ENCODE measurements at places on chromosomes 1 and 21.
A peak's percentile ranks its signal among the peaks of the same experiment; 100 is the strongest.

GRCh38 chr1:115753830-115754229 is 14.7 kb downstream of the CASQ2 start:
- DNase-seq, result no peak

DNA sequence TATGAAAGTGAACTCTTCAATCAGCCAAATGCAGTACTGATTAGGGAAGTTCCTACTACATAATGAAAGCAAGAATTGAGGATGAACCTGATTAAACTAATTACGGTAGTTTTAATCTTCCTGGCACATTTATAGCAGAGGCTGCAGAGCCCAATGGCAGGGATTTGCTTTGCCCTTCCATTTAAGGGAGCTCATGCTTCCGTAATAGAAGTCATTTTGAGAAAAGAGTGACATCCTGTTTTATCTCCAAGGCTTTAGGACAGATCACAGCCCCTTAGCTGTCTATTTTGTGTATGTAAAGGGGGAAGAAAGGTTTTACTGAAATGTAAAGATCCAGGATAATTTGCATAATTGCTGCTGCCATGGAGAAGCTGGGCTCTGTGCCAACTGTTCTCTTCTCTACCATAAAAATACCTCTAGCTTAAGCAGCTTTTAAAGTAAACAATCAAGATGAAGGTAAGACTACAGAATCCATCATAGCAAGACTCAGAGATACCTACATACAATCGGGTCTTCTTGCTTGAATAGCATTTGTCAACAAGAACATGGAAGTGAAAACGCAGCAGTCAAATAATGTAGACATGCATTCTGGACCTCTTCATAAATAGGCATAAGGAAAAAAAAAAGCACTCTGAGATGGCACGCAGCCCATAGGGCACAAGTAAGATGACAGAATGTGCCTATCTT is 62.5 kb downstream of the ASH1L start:
- DNase-seq, result no peak

DNA sequence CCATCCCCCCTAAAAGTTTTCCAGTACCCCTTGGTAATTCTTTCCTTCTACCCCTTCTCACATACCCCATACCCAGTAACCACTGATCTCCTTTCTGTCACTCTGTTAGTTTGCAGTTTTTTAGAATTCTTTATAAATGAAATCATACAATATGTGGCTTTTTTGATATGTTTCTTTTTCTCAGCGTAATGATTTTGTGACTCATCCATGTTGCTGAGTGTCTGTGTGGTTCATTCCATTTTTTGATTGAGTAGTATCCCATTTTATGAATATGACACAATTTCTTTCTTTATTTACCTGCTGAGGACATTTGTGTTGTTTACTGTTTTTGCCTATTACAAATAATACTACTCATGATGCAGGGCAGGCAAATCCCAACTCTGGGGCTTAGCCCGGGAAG is 1605.3 kb downstream of the BRINP3 start:
- DNase-seq, result no peak

- DNase-seq, result no peak
These were observed 15.3 kb upstream of the C1orf185 start for GRCh38 chr1:51086496-51087271.

- no peak for DNase-seq
These were observed 6.5 kb downstream of the PLCH2 start for GRCh38 chr1:2482588-2482987.

GRCh38 chr1:79122521-79122920 is 116.0 kb upstream of the ADGRL4 start:
- DNase-seq, result no peak

GRCh38 chr1:18805150-18805879 is 54.1 kb downstream of the TAS1R2 start:
- no peak for DNase-seq

GRCh38 chr1:200245473-200245872 is 164.4 kb downstream of the ZNF281 start:
- no peak for DNase-seq

- DNase-seq, result no peak
These were observed 87.2 kb downstream of the TGFBR3 start for GRCh38 chr1:91798740-91799139.

DNA sequence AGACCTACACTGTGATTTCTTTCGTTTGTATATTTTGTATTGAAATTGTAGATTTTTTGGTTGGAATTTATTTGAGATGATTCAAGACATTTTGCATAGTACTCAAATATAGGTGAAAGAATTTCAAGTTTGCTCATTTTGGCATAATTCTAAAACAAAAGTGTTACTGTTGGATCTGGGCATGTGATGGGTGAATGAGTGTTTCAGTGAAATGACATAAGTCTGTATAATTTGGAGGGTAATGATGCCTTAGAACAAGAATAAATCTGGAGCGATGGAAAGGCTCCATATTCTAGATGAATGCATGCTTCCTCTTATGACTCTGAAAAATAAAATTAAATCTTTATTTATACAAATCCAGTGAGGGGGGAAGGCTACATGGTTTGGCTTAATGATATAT is 41.0 kb downstream of the NFIA start:
- DNase-seq, result no peak

GRCh38 chr21:32515874-32516273 is 69.4 kb downstream of the TCP10L start:
- no peak for DNase-seq

DNA sequence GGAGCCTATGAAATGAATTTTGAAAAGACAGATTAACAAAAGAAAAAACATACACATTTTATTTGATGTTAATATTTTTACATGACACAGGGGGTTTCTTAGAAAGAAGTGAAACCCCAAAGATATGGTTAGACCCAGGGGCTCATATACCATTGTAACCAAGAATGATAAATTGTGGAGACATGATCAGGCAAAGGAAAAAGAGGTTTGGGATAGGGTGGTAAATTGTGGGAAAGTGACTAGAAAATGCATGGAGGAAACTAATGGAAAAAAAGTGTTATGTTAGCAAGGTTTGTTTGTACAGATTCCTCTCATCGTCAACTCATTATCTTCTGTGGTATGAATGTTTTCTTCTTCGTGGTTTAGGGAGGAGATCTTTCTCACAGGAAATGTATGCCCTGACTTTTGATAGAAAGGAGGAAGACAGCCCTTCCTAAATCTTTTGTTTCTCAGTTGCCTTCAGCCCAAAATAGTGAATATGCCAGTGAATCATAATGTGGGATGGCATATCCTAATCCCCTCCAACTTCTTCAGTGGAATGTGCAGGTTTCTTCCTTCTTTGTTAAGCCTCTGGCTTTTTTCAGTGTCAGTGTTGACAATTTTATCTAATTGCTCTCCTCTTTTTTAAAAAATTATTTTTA is 140.4 kb upstream of the UBE2U start:
- DNase-seq, result no peak

DNA sequence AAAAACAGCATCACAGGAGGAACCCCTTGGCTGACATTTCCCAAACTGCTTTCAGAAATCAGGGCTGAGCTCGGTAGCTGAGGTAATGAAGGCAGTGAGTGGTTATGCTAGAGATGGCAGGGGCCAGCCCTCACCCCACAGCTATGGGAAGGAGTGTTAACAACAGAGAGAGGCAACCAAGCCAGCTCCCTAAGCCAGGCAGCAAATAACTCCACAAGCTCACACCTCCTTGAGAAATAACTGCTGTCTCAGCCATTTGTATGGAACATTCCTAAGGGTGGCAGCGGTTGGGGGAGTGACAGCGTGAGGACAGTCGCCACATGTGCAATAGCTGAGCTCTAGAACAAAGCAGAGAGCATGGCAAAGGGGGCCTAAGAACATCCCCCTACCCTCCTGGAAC is 42.6 kb downstream of the LMX1A start:
- no peak for DNase-seq

DNA sequence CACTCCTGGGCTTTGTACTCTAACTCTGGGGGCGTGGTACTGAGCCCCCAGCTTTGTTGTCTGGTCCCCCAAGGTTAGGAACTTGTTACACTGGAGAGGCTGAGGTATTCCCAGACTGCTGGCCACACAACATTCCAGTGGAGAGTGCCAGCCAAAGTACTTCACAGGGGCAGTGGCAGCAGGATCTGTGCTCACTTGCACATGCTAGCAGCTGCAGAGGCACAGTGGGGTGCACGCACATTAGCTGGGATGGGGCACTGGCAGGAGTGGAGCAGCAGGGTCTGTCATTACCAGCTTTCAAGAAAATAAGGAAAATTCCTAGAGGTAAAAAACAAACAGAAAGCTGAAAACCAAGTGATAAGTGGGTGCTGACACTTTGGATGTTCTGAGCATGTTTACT is 31.0 kb downstream of the ZNF691 start:
- DNase-seq, result no peak

- no peak for DNase-seq
These were observed 91.4 kb downstream of the PDE9A start for GRCh38 chr21:42744520-42745445.

GRCh38 chr1:205382561-205382960 is 25.8 kb upstream of the KLHDC8A start:
- DNase-seq, result no peak

GRCh38 chr1:89962024-89962741 is 32.7 kb upstream of the ZNF326 start:
- no peak for DNase-seq

GRCh38 chr1:31944205-31945089 is 6.3 kb upstream of the PTP4A2 start:
- peak; percentile 79 for DNase-seq

GRCh38 chr1:192810253-192810880 is 1.5 kb downstream of the RGS2 start:
- no peak for DNase-seq

DNA sequence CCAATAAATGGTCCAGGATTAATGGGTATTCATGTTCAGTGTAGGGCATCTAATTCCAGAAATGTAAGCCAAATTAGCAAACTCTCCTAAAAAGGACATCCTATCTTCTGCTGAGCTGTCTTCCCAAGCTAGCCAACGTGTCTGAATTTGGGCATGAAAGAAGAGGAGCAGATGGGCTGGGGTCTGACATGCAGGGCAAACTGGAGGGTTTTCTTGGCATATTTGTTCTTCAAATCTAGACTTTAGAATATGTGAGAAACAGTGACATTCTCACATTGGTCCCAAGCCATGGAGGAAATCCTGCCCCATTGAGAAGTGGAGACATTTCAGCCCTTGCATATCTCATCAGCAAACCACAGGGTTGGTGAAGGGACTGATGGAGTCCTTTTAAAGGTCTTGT is 67.2 kb downstream of the LRIG2 start:
- no peak for DNase-seq

DNA sequence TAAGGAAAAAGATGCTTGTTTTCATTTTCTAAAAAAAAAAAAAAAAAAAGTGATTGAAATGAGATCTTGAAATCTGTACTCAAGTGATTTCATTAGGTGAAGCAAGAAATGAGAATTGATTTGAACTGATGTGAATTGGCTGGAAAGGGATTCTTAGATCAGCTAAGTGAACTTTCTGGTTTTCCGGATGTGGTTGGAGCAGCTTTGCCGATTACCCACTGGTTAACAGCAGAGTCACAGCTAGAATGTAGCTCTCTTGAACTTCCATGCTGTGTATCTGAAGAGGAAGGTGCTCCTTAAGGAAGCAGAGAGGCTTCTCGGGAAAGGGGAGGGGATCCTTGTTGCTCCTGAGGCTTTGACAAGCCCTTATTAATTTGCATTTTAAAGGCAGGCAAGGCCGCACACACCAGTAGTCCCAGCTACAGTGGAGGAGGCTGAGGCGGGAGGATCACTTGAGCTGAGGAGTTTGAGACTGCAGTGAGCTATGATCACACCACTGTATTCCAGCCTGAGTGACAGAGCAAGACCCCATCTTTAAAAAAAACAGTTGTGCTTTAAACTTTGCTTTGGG is 28.7 kb upstream of the PWP2 start:
- peak; percentile 23 for DNase-seq

DNA sequence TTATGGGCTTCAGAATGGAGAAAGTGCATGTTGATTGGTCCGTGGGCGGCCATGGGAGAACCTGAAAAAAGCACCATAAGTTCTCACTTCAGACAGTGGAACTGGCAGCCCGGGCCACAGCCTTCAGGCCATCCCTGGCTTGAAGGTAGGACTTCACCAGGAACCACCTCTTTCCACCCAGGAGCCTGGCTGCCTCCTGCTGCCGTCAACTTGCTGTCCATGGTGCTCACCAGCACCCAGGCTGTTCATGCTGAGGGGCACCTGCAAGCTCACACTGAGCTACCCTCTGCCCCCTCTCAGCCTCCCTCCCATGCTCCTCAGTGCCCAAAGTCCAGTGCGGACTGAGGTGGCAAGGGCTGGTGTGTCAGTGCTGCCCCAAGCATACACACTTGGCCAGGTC is 12.9 kb upstream of the FNBP1L start:
- DNase-seq, result no peak

GRCh38 chr1:246416261-246416660 is 90.8 kb downstream of the SMYD3 start:
- DNase-seq, result no peak

DNA sequence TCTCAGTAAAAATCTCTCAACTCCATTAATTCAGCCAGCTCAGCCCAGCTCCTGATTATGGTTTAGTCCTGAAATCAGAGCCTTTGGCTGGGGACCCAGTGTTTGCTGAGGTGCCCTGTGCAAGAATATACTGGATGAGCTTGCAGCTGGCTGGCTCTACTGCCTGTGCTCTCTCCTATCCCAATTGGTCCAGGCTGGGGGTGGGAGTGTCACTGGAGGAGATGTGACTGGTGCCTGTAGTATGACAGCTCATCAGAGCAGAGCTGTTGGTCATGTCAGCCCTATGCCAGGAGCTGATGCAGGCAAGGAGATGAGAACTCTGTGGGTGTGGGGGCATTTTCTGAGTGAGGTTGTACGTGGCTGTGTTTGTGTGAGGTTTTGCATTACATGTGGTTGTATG is 87.0 kb downstream of the TNR start:
- no peak for DNase-seq

DNA sequence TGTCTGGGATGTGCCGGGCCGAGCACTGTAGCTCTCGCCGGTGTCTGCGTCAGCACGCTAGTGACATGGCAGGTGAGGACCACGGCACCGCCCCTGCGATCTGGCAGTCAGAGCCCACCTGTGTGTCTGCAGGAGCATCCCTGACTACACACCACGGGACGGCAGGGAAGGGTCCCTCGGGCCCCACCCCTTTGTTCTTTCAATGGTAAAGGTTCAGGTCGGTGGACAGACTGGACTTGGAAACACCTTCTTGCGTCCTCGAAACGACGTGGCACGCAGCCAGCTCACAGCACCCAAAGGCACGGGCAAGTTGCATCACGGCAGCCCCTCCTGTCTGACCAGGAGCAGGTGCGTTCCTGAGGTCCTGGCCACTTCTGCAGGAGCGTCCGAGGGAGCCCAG is 3.7 kb upstream of the SAMD11 start:
- DNase-seq, result no peak

DNA sequence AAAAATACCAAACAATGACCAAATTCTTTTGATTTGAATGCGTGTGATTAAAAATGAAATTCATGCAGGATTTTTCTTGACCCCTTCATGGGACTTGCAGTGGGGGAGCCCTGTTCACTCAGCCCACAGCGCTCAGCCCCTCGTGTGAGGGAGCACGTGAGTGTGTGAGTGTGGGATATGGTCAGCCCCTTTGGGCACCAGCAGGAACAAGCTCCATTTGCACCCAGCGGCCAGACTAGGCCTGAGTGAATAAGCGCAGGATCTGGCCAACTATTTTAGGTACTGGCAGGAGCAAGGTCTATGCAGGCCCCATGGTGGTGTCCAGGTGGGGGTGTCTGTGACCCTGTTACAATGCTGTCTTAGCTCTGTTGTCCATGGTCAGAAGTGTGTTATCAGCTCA is 1631.2 kb downstream of the BRINP3 start:
- no peak for DNase-seq

- DNase-seq, result peak; percentile 42
These were observed 98.8 kb downstream of the RABGAP1L start for GRCh38 chr1:174258148-174258550.

Data from CD4-positive, alpha-beta T cell treated with Interleukin-2 at 100 ng/mL for 4 hours (primary cell).